ENCODE measurements at places on chromosomes 5 and 9.

DNA sequence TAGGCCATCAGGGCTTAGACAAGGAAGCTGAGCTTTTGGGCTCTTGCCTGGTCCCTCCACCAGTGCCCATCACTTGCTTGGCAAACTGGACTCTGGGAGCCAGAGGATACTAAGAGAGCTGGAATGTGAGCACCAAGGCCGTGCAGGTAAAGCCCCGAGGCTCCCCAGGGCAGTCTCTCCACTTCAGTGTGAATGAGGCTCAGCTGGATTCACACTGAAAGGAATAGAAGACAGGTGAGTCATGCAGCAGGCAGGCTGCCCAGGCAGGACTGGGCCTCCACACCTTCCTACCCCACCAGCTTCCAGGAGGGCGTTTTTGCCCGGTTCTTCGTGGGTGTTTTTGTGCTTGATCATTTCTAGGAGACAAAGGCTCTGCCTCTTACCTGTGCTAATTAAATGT is 7.3 kb upstream of the CTSV start:
- no peak for DNase-seq

GRCh38 chr5:132528866-132529634 is 14.3 kb downstream of the IL5 start:
- DNase-seq, result no peak

DNA sequence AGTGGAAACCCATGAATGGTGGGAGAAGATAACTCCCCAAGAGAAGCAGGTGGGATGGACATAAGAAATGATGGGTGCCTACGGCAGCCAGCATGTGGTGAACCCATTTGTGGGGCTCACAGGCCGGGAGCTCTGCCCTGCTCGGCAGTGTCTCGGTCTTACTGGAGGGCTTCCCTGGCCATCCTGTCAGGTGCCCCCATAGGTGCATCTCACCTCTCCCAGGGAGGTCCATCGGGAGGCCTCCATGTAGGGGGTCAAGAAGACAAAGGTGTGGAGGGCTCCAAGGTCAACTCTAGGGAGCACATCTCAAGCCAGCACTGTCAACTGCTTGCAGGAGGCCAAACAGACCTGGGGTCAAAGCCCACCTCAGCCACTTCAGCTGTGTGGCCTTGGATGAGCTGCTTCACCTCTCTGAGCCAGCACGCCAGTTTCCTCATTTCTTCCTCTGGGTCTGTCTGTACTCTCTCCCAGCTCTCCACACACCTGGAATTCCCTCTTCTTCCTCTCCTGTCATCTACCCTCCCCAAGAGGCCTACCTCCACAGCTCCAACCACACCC is 10.5 kb upstream of the ADGRD2 start:
- DNase-seq, result no peak

DNA sequence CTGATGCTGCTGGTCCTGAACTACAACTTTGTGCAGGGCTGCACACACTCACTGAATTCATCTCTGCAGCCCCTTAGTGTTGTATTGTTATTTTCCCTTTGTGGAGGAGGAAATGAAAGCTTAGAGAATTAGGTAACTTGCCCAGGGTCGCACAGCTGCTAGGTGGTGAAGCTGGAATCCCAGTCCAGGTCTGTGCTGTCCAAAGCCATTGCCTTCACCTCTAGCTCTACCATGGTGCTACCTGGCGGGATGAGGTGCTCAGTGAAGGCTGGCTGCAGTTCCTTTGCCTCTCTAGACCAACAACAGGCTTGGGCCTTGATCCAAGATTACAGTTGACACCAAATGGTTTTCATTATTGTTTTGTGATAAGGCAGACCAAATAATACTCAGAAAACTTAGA is 177.8 kb upstream of the PITX1 start:
- DNase-seq, result no peak

- no peak for DNase-seq
These were observed at the start of gene SLC6A3 for GRCh38 chr5:1445313-1445688. Gene SLC6A3, minus strand, starts transcription at chr5:1445440. Its CDS starts 2,243 bp downstream, at chr5:1443197.

- DNase-seq, result no peak
These were observed 133.3 kb upstream of the IFNE start for GRCh38 chr9:21615446-21615845.

DNA sequence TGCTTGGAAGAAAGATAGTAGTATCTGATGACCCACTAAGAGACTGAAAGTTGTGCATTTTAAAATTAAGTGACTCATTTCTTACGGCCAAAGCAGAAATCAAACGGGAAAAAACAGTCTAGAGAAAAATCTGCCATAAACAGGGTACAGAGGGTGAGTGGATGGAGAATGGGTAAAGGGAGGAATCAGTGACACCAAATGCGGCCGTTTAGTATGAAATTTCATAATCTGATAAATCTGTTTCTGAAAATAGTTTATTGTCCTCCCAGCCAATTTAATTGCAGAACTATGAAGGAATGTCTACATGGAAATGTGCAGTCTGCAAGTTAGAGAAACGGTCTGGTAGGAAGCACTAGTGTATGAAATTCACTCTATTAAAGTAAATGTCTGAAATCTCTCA is 39.5 kb downstream of the ADAMTS12 start:
- no peak for DNase-seq

DNA sequence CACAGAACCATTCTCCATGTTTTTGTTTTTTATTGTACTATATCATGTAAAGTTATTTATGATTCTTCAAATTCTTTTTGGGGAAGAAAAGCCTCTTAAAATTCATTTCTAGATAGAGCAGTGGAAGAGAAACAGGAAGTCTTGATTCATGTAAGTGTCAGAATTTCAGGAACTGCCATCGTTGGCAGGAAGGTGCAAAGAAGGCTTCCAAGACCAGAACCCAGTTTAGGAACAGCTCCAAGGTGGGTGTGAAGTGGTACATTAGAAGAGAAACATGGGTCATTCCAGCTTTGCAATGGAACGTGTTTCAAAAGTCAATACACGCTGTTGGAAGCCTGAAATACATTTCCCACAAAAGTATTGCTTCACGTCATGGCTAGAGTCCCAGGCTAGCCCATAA is 14.8 kb downstream of the SAXO1 start:
- no peak for DNase-seq
